Hematopoietic multipotent progenitor cell treated with erythropoietin and hydrocortisone succinate and interleukin-3 and kit ligand, for 6 days (in vitro differentiated cells): ENCODE measurements at places on chromosomes 16 and 17.
A peak's percentile ranks its signal among the peaks of the same experiment; 100 is the strongest.

DNA sequence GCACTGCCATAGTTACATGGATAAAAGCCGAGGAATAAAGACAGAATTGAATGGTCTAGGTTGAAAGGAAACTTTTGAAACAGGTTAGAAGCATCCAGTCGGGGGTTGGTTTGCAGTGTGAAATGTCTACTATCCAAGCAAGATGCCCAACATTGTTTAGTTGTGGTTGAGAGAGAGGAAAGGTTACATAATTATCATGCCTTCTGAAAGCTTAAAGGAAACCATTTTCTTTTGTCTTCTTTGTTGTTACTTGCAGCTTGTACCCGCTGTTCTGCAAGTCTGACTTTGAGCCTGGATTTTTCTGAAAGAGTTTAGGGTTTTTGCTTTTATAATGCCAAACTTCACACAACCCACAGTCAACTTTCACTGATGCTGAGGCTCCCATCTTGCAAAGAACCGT, 167.9 kb downstream of the AXIN2 start:
- no peak for DNase-seq

- DNase-seq: no peak
These were observed 8.9 kb upstream of the DLX3 start for GRCh38 chr17:50003911-50004310.

DNA sequence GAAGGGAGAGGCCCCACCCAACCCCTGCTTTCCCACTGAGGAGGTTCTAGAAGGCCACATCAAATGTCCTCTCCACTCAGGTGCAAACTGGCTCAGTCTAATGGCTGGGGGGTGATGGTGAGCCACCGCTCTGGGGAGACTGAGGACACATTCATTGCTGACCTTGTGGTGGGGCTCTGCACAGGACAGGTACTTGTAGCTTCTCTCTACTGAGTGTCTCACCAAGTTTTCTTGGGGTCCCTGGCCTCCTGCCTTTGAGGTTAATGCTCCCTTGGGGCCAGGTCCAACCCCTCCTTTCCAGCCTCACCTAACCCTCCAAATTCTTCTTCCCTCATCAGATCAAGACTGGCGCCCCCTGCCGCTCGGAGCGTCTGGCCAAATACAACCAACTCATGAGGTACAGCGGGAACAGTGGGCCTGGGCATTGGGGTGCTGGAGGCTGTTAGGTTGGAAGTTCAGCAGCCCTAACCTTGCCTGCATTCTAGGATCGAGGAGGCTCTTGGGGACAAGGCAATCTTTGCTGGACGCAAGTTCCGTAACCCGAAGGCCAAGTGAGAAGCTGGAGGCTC, 5.7 kb downstream of the ENO3 start:
- DNase-seq: peak; percentile 70

- no peak for DNase-seq
These were observed 576.0 kb upstream of the HSBP1 start for GRCh38 chr16:83231729-83232128.

GRCh38 chr16:54886078-54886477, 44.6 kb upstream of the IRX5 start:
- no peak for DNase-seq

DNA sequence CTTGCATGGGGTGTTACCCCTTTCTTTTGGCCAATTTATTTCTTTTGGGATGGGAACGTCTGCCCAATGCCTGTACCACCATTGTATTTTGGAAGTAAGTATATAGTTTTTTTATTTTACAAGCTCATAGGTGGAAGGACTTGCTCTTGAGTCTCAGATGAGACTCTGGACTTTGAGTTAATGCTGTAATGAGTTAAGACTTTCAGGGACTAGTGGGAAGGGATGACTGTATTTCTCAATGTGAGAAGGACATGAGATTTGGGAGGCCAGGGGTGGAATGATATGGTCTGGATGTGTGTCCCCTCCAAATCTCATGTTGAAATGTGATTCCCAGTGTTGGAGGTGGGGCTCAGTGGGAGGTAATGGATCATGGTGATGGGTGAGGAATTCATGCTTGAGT, 49.1 kb downstream of the HNF1B start:
- no peak for DNase-seq

- DNase-seq: no peak
These were observed 1403.8 kb upstream of the GOT2 start for GRCh38 chr16:60137891-60138290.

DNA sequence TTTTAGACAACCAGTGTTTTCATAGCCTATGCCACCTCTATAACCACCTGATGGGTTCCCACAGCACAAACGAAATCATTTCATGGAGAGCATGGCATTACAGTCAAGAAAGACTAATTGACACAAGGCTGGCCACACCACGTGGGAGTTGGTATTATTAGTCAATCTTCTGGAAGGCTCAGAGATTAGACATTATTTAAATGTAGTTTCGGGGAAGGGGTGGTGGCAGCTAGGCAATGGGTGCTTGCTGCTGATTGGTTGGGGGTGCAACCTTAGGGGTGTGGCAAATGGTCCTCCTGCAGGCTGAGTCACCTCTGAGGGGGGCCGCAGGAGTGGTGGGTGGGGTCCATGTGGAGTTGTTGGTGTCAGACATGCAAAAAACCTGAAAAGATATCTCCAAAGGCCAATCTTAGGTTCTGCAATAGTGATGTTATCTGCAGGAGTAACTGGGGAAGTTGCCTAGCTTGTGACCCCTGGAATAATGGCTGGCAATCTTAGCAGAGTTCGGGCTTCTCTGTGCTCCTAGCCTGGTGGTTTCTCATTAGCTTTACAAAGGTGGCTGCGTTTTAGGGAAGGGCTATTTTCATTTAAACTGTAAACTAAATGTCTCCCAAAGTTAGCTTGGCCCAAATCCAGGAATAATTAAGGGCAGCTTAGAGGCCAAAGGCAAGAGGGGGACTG, 4.6 kb downstream of the TEN1 start:
- peak; percentile 89 for DNase-seq

DNA sequence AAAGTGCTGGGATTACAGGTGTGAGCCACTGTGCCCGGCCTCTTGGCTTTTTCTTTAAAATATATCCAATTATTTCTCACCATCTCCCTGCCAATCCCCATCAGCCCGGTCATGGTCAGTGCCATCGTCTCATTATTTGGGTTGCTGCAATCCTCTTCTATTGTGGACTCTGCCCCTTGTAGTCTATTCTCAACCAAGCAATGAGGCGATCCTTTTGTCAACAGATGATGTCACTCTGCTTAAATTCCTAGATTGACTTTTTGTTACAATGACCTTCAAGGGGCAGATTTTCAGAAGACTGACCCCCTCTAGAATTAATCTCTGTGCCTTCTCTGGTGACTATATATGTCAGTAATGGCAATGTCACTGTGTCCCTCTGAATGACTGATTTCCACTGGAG, 384.7 kb downstream of the UTP18 start:
- DNase-seq: no peak

DNA sequence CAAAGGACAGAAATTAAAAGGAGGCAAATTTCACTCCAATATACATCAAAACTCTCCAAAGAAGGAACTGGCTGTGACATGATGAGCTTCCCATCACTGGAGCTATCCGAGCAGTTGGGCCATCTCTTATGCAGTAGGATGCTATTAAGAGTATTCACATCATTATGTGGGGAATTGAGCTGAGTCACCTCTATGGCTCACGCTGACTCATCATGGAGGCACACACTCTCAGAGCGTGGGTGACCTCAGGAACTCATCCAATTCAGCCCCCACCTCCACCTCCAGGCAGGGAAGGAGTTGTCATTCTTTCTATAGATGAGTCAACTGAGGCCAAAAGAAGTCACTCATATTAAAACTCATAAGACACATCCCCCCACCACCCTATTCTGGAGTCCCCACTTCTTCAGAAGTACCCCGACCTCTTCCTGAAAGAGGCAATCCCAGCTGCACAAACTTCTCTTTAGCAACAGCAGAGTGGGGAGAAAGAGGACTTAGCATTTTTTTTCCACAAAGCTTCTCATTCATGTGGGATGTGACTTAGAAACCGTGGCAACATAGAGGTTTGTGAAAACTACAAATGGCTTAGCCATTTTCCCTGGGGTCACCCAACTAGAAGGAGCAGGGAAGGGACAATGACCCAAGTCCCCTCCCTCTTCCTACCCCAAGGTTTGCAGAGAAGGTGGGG, 32.5 kb downstream of the ABCC12 start:
- DNase-seq: peak; percentile 13

DNA sequence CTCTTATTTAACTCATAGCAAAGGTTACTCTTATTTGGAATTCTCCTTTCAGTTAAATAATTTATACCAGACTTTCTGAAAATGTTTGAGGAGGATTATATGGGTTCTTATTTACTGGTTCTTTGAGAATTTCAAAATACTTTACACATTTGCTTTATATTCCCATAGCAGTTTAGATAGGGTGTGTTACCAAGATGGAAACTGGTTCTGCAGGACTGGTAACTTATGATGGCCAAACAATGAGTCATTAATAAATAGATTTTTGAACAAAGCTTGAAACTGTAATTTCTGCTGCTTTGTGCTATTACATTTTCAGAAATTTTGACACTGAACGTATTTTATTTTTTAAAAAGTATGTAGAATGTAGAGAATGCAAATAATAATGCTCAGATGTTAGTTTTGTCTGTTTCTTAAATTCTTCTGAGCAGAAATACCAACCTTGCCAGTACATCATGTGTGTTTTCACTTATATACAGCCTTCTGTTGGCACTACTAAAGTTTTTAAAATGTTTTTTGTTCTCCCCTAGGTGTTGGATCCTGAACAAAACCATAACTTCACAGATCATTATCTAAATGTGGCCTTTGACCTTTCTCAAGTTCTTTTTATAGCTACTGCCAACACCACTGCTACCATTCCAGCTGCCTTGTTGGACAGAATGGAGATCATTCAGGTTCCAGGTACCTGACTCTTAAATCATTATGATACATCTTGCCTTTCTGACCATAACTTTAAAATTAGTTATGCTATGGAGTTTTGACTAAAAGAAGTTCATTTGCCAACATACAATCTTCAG, 48.3 kb upstream of the ABCC11 start:
- DNase-seq: no peak

GRCh38 chr16:72404299-72404698, 232.3 kb upstream of the PMFBP1 start:
- DNase-seq: no peak

DNA sequence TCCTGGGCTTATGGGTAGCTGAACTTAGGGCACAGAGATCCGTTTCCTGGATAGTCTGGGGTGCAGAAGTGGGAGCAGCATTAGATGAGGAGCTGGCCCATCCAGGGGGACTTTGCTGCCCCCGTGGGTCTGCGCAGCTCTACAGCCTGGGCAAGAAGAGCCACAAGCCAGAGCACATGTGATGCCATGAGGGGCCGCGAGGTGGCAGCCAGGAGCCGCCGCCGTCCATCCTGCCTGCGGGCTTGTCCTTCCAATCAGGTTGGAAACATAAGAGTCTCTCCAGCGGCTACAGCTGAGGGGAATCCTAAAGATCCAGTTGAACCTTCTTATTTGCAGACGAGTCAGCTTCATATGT, 21.9 kb downstream of the C1QTNF1 start:
- peak; percentile 79 for DNase-seq

DNA sequence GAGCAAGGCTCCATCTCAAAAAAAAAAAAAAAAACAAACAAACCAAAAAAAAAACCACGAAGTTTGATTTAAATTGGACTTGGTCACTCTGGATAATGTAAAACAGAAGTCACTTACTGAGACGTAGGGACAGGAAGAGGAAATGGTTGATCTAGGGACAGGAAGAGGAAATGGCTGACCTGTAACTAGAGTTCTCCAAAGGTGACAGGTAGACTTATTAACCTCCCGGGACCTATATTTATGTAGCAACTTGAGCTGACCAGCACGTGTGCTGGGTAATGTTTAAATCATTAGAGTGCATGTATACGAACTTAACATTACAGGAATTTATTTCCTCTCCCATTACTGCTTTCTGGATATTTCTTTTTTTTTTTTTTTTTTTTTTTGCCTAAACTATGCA, 81.5 kb upstream of the DHX40 start:
- DNase-seq: no peak

DNA sequence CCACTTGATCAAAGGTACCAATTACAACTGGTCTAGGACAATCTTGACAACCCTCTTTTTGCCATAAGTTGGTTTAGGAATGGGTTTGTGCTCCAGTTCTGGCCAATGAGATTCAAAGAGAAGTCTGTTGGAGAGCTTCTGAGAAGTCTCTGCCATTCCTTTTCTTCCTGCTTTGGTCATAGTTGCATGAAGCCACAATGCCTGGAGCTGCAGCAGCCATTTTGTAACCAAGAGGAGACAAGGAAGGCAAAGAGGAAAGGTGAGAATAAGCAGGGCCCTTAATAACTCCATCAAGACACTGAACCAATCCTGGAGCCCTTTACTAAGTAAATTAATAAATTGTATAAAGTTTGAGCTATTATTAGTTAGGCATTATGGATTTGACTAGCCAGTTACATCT, 3.4 kb upstream of the C17orf50 start:
- DNase-seq: no peak

- no peak for DNase-seq
These were observed 30.5 kb downstream of the CEP295NL start for GRCh38 chr17:78872486-78872885.

DNA sequence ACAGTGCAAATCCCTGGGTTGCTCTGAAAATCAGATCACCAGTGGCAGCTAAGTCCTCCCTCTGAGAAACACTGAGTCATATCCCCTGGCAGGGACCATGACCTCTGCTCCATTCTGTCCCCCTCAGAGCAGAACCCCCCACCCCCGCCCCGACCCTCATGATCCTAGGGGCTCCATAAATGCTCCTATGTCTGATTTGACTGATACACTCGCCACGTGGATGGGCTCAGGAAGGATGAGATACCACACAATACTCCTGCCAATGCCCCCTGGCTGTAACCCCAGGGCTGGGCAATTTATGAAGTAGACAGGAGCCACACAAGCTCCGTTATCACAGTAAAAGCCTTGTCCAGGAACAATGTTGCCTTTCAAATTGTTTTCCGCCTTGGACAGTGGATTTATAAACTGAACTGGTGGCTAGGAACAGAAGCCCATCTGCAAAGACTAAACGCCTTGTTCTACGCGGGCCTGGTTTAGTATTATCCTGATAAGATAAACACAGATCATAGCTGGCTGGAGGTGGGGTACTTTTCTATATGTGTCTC, 394.8 kb downstream of the SLC39A11 start:
- DNase-seq: peak; percentile 40

DNA sequence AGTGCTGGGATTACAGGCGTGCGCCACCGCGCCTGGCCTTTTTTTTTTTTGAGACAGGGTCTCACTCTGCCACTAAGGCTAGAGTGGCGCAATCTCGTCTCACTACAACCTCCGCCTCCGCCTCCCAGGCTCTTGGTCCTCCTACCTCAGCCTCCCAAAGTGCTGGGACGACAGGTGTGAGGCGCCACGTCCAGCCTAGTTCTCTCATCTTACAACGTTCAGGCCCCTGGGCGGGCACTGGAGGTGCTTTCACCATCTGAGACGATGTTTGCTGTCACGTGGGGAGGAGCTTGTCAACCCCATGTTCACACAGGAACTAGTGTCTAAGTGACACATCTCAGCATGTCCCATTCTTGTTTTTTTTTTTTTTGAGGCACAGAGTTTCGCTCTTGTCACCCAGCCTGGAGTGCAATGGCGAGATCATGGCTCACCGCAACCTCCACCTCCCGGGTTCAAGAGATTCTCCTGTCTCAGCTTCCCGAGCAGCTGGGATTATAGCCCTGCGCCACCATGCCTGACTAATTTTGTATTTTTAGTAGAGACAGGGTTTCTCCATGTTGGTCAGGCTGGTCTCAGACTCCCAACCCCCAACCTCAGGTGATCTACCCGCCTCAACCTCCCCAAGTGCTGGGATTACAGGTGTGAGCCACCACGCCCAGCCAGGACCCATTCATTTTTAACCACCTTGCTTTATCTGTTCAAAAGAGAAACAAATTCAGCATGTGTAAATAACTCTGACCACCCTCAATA, 5.2 kb upstream of the FANCA start:
- DNase-seq: no peak
